ENCODE measurements at places on chromosomes 11 and 22.

DNA sequence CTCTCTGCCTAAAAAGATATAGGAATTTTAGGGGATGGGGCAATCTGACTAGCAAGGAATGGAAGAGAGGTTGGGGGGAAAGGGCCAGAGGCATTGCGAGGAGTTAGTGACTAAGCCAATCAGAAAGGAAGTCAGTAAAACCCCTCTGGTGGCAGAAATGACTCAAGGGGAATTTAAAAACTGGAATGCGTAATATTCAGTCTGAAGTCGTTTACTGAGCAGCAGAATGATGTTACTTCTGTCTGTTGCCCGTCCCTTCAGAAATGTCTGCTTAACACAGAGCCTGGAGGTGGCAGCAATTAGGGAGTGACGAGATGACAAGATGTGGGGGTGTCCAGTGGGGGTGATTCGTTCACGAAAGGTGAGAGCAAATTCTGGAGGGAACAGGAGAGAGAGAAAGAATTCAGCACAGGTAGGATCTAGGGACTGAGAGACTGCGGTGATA is 107.7 kb upstream of the CLMP start:
- DNase-seq, result no peak

DNA sequence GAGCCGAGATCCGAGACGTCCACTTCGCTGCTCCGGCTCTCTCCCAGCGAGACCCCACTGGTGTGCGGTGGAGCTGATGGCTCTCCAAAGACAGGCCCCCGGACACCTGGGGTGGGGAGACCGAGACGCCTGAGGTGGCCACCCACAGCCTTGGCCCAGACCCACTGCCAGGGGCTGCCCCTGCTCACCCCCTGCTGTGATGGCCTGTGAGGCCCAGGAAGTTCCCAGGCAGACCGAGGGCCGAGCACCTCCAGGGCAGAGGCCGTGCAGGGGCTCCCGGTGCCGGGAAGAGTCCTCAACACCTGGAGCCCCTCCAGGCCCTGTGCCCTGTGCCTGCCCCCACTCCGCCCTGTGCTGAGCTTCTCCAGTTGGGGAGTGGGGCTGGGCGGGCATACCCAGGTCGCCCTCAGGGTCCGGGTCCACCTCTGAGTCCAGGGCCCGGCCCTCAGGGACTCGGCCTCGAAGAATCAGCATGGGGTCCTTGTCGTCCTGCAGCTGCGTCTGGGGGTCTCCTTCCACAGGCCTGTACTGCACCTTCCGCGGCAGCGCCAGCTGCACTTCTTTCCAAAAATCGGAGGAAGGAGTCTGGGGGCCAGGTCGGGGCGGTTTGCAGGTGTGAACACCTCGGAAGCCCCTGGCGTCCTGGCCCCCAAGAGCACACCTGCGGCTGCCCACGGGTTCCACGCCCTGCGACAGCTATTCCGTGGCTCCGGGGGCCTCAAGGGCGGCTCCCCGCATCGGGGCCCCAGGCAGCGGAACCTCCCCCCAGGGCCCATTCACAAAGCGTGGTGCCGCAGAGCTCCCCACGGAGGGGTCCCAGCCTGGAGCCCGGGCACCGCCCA is 8.6 kb downstream of the SIGIRR start:
- DNase-seq, result no peak

- no peak for DNase-seq
Measured at GRCh38 chr11:101553891-101554292, 29.9 kb downstream of the TRPC6 start.

GRCh38 chr11:123344790-123345357 is 85.2 kb upstream of the GRAMD1B start:
- no peak for DNase-seq

DNA sequence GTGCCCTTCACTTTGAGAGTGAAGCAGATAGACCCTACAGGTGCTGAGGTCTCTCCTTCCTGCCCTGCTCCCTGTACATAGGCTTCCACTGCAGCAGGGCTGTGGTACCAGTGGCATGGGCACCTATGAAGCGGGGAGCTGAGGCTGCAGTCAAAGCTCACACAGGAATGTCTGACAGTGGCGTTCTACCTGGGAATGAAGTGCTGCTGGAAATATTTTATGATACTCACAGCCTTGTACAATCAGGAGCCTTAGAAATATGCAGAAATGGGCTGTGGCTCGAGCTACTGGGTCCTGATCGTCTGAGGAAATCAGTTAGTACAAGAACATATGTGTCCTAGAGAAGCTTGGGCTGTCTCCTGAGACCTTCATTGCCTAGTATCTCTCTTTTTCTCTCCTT is 24.8 kb downstream of the MRPL16 start:
- DNase-seq, result no peak

DNA sequence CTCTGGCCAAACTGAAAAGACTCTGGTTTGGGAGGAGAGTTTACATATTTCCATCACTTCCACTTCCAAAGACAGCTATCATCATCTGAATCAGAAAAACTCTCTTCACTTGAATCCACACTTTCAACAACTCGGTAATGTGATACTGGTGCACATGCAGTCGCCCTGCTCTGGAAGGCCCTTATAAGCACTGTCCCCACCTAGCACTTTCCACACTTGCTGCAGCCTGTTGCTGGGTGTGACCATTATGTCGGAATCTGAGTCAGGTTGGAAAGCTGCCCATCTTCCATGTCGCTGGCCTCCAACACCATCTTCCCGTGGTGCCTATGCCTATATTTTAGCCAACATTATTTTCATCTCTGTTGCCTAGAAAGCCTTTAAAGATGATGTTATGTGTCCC is 1.1 kb upstream of the OR10A5 start:
- no peak for DNase-seq

DNA sequence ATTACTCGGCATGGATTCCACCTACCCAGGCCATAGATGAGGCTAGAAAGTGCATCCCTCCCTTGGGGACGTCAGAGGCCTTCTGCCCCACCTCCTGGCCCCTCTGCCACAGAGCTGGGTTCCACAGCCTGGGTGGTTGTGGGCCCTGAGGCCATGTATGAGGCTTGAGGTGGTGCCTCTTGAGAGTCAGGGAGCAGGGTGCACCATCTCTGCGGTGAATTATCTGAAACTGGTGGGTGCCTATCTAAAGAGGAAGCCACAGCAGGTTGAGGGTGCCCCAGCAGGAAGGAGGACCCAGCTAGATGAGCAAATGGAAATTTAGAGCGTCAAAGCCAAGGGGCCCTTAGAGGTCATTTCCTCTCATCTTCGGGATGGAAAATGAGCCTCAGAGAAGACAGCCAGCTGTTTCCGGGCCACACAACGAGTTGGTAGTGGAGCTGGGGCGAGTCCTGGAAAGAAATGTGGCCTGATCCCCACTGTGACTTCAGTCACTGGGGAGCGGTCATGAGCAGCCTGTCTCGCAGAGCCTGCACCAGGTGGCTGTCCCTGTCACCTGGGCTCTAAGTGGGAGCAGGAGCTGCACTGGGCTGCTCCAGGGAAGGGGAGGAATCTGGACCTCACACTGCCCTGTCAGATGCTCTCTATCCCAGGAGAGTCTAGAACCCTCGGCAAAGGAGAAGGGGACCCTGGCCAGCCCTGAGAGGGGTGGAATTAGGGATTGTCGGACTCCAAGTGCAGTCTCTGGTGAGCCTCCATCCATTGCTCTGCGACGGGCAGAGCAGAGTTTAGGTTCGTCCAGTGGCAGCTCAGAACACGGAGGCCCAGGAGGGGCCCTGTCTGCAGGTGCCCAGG is 7.3 kb downstream of the ADORA2A start:
- peak; percentile 57 for DNase-seq

DNA sequence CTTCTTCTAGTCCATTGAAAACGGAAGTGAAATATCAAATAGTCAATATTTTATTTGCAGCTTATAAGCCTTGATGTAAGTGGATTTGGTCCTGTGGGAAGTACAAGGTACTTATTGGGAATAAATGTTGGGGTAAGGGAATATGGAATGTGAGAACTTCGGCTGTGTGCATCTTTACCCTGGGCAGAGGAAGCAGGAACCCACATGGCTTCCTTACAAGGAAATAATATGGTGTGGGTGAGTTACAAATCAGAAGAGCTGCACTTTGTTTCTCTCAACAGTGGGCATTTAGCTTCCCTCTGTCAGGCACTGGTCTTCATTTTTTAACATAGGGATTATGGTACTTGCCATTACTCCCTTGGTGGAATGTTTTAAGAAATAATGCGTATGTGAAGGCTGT is 77.9 kb downstream of the SCN3B start:
- DNase-seq, result no peak

DNA sequence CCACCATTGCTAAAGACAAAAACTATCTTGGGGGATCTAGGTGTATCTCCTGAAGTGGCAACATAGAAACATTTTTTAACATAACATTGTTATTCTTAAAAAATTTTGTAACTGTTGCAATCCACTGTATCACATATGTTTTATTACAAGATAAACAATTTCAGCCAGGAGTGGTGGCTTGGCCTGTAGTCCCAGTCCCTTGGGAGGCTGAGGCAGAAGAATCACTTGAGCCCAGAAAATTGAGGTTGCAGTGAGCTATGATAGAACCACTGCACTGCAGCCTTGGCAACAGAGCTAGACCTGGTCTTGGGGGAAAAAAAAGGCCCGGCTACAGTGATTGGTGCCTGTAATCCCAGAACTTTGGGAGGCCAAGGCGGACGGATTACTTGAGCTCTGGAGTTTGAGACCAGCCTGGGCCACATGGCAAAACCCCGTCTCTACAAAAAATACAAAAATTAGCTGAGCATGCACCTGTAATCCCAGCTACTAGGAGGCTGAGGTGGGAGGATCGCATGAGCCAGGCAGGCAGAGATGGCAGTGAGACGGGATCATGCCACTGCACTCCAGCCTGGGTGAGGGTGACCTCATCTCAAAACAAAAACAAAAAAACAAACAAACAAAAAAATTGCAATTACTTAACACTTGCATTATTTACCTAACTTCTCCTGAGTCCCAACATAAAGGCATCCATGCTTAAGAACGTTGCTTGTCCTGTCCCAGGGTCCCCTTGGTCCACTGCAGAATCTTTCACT is 1.5 kb upstream of the DEPDC5 start:
- no peak for DNase-seq

- no peak for DNase-seq
Measured at GRCh38 chr11:72227316-72228228, 3.0 kb downstream of the INPPL1 start.

DNA sequence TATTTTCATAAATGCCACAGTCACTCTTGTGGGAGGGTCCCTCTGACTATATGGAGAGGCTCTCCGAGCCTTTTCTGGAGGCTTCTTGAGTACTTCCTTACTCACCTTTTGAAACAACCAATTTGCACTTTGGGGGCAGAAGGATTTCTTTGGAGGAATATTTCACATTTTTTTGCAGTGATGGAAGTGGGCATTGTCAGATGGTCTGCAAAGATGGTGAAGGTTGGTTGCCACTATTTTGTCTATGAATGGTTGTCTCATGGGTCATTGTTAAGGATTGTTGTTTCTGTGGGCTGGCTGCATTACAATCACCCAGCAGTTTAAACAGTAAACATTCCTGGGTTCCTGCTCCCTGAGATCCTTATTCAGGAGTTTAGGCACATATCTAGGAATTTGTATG is 388.2 kb downstream of the TMEM135 start:
- DNase-seq, result no peak
